IMR-90 (cell line): ENCODE measurements at places on chromosomes 3 and 15. TPM values are rescaled to one million over a fixed set of nuclear protein-coding genes. Genes with fewer than 3 reads are reported as not detected.

- H3K4me3 ChIP-seq = no peak overlapping the region
- no peaks in the 10 kb centered on the region for H3K27me3 ChIP-seq
- H3K36me3 ChIP-seq = no peaks in the 10 kb centered on the region
- DNase-seq = peak; percentile 20
- peaks cover 10% of the 10 kb centered on the region for H3K4me1 ChIP-seq
- no peak overlapping the region for H3K27ac ChIP-seq
Observed at GRCh38 chr3:115999613-116000012, 376.3 kb downstream of the GAP43 start.

- peak overlapping the region; percentile 53; the same call in 1 of the 2 replicates for H3K27ac ChIP-seq
- H3K4me1 ChIP-seq = peaks cover 8% of the 10 kb centered on the region; the same call in 1 of the 2 replicates
- H3K4me3 ChIP-seq = no peak overlapping the region
Observed at GRCh38 chr3:55873523-55874254, 386.6 kb upstream of the WNT5A start.

- no peaks in the 10 kb centered on the region; the same call in 1 of the 2 replicates for H3K4me1 ChIP-seq
- DNase-seq = peak; percentile 76
- H3K27ac ChIP-seq = peak overlapping the region; percentile 20; the same call in 1 of the 2 replicates
- no peaks in the 10 kb centered on the region for H3K36me3 ChIP-seq
- H3K27me3 ChIP-seq = no peaks in the 10 kb centered on the region
Observed at GRCh38 chr15:95086531-95087252, 855.3 kb downstream of the MCTP2 start.

GRCh38 chr3:69770219-69770618, 31.0 kb downstream of the MITF start:
- H3K36me3 ChIP-seq = no peaks in the 10 kb centered on the region
- H3K4me1 ChIP-seq = peaks cover 21% of the 10 kb centered on the region
- H3K4me3 ChIP-seq = no peak overlapping the region
- DNase-seq = peak; percentile 34

GRCh38 chr3:160617636-160618035, 52.3 kb upstream of the KPNA4 start:
- H3K4me1 ChIP-seq = peaks cover 5% of the 10 kb centered on the region
- H3K27me3 ChIP-seq = peaks cover 4% of the 10 kb centered on the region
- no peaks in the 10 kb centered on the region for H3K36me3 ChIP-seq
- H3K27ac ChIP-seq = no peak overlapping the region
- no peak for DNase-seq
- no peak overlapping the region for H3K4me3 ChIP-seq

GRCh38 chr15:69341356-69341755, 42.6 kb downstream of the PAQR5 start:
- H3K4me3 ChIP-seq = no peak overlapping the region
- H3K4me1 ChIP-seq = 0 out of 2 replicates have a peak, but pooled peaks cover 2% of the 10 kb centered on the region
- peak; percentile 49 for DNase-seq
- H3K27me3 ChIP-seq = no peaks in the 10 kb centered on the region
- H3K27ac ChIP-seq = no peak overlapping the region
- 0 out of 2 replicates have a peak, but pooled peaks cover 1% of the 10 kb centered on the region for H3K36me3 ChIP-seq

- peaks cover 14% of the 10 kb centered on the region for H3K4me1 ChIP-seq
- no peak overlapping the region for H3K4me3 ChIP-seq
- H3K27me3 ChIP-seq = no peaks in the 10 kb centered on the region
- DNase-seq = no peak
Observed at GRCh38 chr3:128620268-128620691, 30.3 kb downstream of the RPN1 start.

GRCh38 chr3:95044101-95044500, 981.2 kb downstream of the NSUN3 start:
- H3K27ac ChIP-seq = no peak overlapping the region
- H3K4me3 ChIP-seq = no peak overlapping the region
- H3K4me1 ChIP-seq = no peaks in the 10 kb centered on the region
- no peaks in the 10 kb centered on the region for H3K27me3 ChIP-seq
- no peaks in the 10 kb centered on the region for H3K36me3 ChIP-seq

GRCh38 chr3:183328164-183328563, 75.1 kb downstream of the B3GNT5 start:
- H3K27me3 ChIP-seq = peaks cover 24% of the 10 kb centered on the region
- H3K4me3 ChIP-seq = no peak overlapping the region
- no peak for DNase-seq
- H3K4me1 ChIP-seq = no peaks in the 10 kb centered on the region
- H3K27ac ChIP-seq = no peak overlapping the region

- H3K27me3 ChIP-seq = no peaks in the 10 kb centered on the region
- peaks cover 3% of the 10 kb centered on the region for H3K4me1 ChIP-seq
- no peak for DNase-seq
- peaks cover 33% of the 10 kb centered on the region for H3K36me3 ChIP-seq
Observed at GRCh38 chr3:9780458-9780812, 10.7 kb upstream of the CAMK1 start.

- no peaks in the 10 kb centered on the region for H3K36me3 ChIP-seq
- peak; percentile 81 for DNase-seq
- H3K4me3 ChIP-seq = no peak overlapping the region
- H3K4me1 ChIP-seq = peaks cover 6% of the 10 kb centered on the region
Observed at GRCh38 chr3:112002096-112002971, 3.6 kb downstream of the TAGLN3 start.

DNA sequence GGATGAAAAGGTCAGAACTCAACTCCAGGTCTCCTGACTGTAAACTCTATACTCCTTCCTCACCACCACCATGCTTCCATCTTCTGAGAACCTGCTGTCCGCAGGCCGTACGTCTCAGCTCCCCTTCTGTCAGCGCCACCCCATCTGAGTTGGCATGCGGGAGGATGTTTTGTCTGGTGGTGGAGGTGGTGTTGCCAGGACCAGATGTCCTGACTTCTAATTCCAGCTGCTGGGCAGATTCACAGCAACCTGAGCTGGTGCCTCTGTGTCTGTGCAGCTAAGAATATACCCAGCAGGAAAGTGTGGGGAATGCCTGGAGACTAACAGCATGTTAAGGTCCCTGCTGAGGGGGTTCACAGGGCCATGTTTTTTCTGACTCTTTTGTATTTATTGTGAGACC, 23.2 kb downstream of the PLA1A start:
- H3K27me3 ChIP-seq = peaks cover 12% of the 10 kb centered on the region; the same call in 1 of the 2 replicates
- no peak overlapping the region for H3K27ac ChIP-seq
- no peak overlapping the region for H3K4me3 ChIP-seq
- no peaks in the 10 kb centered on the region for H3K4me1 ChIP-seq
- DNase-seq = no peak

GRCh38 chr15:58392611-58393161, 39.1 kb upstream of the LIPC start:
- DNase-seq = no peak
- no peaks in the 10 kb centered on the region for H3K36me3 ChIP-seq
- H3K27me3 ChIP-seq = no peaks in the 10 kb centered on the region
- H3K4me3 ChIP-seq = no peak overlapping the region

DNA sequence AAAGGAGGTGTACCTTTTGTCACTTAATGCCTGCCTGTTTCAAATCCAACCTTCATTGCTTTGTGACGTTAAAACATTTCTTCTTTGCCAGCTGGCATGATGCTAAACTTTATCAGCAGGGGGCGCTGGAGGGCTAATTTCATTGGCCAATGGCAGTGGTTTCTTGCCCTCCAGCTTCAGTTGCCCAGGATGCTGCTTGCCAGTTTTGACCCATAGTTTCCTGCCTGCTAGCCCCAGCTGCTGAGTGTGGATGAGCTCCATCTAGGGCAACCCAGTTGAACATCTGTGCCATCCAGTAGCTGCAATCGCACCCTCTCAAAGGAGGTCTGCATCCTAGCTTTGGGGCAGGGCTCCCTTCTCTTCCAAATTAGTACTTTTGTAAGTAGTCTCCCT, 22.1 kb downstream of the ACKR2 start:
- H3K4me1 ChIP-seq = no peaks in the 10 kb centered on the region
- peak; percentile 25 for DNase-seq

DNA sequence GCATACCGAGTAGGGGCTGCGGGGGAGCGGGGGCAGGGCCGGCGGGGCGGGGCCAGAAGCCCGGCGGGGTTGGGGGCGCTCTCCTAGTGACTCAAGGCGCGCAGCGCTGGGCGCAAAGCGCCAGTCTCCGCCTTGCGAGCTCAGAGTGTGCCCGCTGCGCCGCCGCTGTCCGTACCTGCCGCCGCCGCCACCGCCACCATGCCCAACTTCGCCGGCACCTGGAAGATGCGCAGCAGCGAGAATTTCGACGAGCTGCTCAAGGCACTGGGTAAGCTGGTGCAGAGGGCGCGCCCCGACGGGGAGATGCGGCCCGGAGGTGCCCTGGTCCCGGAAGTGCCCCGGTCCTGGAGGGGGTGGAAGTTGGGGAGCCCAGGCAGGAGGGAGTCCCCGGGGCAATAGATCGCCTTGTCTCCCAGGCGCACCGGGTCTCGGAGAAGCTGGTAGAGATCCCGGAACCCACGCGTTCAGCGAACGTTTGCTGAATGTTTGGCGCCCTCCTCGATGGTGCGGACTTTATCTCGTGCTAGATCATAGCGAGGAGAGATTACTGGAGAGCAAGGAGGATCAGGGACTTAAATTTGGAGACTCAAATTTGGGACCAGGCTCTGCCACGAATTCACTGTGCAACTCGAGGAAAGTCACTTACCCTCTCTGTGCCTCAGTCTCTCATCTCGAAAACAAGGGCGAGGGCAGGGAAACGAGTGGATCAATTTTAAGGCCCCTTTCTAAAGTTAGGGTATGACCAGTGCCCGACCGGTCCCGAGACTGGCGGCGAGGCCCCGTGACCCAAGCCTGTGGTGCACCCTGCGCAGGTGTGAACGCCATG, at the start of gene CRABP1:
Gene CRABP1, plus strand, starts transcription at position 123 of the 826 bp plus-strand sequence. Its CDS starts 76 bp downstream, at position 199.
- no peak for DNase-seq
- peaks cover 74% of the 10 kb centered on the region for H3K27me3 ChIP-seq
- H3K27ac ChIP-seq = no peak within 1 kb of the TSS

DNA sequence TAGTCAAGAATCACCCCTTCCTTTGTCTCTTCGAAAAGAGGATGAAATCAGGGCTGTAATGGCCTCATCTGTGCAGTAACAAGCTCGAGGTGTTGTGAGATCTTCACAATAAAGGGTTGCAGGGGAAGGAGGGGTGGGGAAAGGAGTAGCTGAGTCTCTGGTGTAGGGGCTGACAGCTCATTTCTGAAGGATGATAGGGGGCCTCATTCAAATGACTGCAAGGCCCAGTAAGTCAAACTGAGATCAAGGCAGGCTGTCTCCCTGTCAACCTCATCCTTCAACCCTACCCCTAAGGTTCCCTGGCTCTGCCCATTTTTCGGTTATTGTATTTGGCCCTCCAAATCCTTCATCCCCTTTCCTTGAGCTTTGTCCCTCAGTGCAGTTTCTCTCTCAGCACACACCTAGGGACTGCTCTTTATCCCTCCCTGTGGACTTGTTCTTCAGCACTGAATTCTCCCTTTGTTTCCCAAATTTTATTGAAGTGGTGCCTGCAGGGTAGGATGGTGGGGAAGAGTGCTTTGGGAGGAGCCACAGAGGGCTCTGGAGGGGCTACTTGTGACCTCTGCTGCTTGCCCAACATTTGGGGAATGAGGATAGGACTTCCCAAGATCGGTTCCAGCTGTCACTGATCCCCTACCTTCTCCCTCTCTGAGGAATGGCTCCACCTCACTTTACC, 38.1 kb downstream of the ZNF589 start:
- no peak for DNase-seq
- H3K36me3 ChIP-seq = no peaks in the 10 kb centered on the region
- H3K4me1 ChIP-seq = no peaks in the 10 kb centered on the region

DNA sequence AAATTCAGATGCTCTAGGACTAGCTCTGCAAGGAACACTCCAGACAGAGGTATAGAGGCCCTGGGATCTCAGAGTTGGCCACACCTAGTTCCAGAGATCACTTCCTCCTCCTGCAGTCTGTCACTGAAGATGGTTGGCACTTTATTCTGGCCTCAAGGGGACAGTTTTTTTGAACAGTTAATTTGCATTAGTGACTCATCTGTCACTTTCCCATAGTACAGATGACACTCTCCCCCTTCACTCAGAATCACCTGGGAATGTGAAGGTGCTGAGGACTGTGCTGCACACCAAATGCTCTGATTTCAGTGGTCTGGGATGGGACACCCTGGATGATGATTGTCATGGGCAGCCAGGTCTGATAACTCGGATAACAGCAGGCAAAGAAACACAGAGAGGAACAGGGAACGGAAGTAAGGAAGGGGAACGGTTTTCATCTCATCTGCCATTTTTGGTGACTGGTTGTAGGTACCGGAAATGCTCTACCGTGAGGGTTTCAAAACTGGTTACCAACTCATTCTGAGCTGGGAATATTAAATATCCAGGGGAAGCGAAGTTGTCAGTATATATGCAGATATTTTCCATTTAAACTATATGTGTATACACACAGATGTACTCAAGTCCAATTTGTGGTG, 232.5 kb upstream of the ST8SIA2 start:
- H3K27me3 ChIP-seq = no peaks in the 10 kb centered on the region
- no peaks in the 10 kb centered on the region for H3K36me3 ChIP-seq
- H3K27ac ChIP-seq = no peak overlapping the region
- no peak overlapping the region for H3K4me3 ChIP-seq

DNA sequence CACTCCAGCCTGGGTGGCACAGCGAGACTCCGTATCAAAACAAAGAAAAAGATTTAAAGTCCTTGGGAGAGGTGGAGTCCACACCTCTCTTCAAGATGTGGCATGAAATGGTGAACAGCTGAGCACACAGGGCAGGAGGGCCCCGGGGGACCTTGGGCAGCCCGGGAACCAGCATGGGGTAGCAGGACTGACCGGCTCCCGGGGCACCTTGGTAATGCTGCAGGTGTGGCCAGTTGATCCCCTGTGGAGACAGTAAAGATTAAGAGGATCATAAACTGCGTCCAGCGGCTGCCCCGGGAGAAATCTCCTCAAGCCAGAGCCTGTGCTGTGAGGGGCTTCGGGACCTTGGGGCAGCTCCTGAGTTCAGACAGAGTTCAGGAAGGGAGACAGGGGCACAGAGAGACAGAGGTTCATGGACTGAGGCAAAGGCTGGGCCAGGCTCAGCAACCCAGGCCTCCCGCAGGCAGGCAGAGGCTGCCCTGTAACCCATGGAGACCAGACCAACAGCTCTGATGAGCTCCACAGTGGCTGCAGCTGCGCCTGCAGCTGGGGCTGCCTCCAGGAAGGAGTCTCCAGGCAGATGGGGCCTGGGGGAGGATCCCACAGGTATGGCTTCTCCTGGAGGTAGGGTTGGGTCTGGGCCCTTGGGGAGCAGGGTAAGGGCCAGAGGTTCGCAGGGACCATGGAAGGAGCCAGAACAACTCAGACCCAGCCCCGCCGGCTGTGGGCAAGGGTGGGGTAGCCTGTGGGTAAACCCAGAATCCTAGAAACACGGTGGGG, at the start of gene NR2E3:
Gene NR2E3, plus strand, starts transcription at position 299 of the 780 bp plus-strand sequence. Its CDS starts 190 bp downstream, at position 489.
- no peak for DNase-seq
- no peak within 1 kb of the TSS for H3K27ac ChIP-seq
- no peaks in the 10 kb centered on the region for H3K27me3 ChIP-seq

MBD4 gene
- total RNA-seq = 13.8 and 22.2 TPM in 2 replicates

PLXNA1 gene
- 13.6 and 14.4 TPM in 2 replicates for total RNA-seq

LRRC49 gene
- total RNA-seq = 16.8 and 19.2 TPM in 2 replicates

CATSPER2 gene
- total RNA-seq = 0.28 and 11.3 TPM in 2 replicates

NDN gene
- total RNA-seq = 40.1 and 50.3 TPM in 2 replicates

STAG1 gene
- 32.3 and 53.3 TPM in 2 replicates for total RNA-seq

ROBO1 gene
- total RNA-seq = 53.9 and 60.8 TPM in 2 replicates

TM6SF1 gene
- 1.6 and 1.9 TPM in 2 replicates for total RNA-seq

CACNA1D gene
- total RNA-seq = under 0.01 TPM in 1 of 2 replicates, not detected in the other

MASP1 gene
- 13.1 TPM in 2 replicates for total RNA-seq

INTS14 gene
- total RNA-seq = 22.9 and 33.9 TPM in 2 replicates

TRANK1 gene
- total RNA-seq = 8.9 and 12.7 TPM in 2 replicates

CLCN2 gene
- total RNA-seq = 1.9 and 2.9 TPM in 2 replicates
